Placental pericyte (primary cell): ENCODE measurements at places on chromosomes 5 and 9. TPM values are rescaled to one million over a fixed set of nuclear protein-coding genes. Genes with fewer than 3 reads are reported as not detected.

Gene ABCA1
- total RNA-seq = 124 and 239 TPM in 2 replicates

Gene EGFL7
- 5.7 and 17.9 TPM in 2 replicates for total RNA-seq

Gene KCNV2
- not detected in 2 replicates for total RNA-seq

Gene LCN12
- total RNA-seq = 0.88 TPM in 1 of 2 replicates, not detected in the other

Gene EMB
- total RNA-seq = 0.57 TPM in 1 of 2 replicates, not detected in the other

Gene ISOC1
- 23.6 and 24.9 TPM in 2 replicates for total RNA-seq

Gene SIT1
- total RNA-seq = not detected in 2 replicates

Gene TRAF1
- 1.1 and 1.7 TPM in 2 replicates for total RNA-seq

Gene GPR150
- total RNA-seq = under 0.01 and 0.43 TPM in 2 replicates

Gene TLX3
- not detected in 2 replicates for total RNA-seq

Gene TMEM215
- not detected in 2 replicates for total RNA-seq

Gene ATP10B
- not detected in 2 replicates for total RNA-seq
